ENCODE measurements at places on chromosomes 3 and 15.

DNA sequence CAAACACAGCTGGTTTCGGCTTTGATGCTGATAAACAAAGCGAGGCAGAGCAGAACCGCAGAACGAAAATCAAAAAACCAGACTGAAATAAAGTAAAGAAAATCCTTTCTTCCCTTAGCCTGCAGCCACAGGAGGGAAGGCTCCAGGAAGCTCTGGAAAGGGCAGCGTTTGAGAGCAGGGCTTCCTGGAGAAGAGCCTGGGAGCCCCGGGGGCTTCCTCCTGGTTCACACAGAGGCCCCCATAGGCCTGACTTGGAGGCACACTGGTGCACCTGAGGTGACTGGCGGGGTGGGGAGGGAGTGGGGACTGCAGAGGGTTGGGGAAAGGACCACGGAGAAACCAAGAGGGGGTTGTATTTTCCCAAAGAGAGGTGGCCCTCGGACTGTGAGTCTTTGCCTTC, 98.8 kb upstream of the WNT5A start:
- no peak for DNase-seq

DNA sequence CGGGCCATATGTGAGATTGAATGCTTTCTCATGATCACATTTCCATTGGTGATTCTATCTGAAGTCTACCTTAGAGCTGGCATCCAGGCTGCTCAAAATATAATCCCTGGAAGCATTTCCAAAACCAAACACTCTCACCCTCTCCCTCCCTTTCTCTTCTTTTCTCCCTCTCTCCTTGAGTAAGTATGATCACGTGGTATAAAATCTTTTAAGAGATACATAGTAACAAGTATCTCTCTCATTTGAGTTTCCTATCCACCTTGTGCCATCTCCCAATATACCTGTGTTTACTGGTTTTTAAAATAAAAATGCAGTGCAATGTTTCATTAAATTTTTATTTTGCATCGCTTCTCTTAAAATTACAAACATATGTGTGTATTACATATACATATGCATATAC, 350.9 kb upstream of the KCNH8 start:
- no peak for DNase-seq

- DNase-seq, result no peak
Observed at GRCh38 chr3:122989856-122990575, 37.5 kb downstream of the SEMA5B start.

- DNase-seq, result no peak
Observed at GRCh38 chr3:113166719-113167492, 44.5 kb upstream of the BOC start.

GRCh38 chr3:119628816-119629445, 31.2 kb downstream of the PLA1A start:
- DNase-seq, result peak; percentile 50

DNA sequence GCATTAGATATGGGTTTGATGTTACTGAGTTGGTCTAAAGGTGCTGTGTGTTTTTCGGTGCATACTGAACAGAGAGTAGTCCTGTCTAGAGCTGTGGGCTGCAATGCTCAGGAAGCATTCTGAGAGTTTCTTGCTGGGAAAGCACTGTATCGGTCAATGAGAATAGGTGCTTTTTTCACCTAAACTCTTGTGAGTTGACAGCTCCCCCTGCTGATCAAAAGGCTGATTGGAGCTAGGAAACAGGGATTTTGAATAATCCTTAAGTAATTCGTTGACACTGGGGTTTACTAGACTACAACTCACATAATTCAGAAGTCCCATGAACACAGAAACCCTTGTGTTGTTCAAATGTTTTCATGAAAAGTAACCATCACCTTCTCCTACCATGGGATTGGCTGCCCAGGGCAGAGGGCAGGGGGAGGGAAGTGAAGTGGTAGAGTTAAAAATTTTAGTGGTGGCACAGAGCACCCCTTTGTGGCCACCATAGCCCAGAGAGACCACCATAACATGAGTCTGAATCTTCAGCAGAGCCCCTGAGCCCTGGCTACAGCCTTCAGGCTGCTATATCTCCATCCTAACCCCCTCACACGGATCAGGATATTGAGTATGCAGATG, 13.0 kb upstream of the MANF start:
- no peak for DNase-seq

DNA sequence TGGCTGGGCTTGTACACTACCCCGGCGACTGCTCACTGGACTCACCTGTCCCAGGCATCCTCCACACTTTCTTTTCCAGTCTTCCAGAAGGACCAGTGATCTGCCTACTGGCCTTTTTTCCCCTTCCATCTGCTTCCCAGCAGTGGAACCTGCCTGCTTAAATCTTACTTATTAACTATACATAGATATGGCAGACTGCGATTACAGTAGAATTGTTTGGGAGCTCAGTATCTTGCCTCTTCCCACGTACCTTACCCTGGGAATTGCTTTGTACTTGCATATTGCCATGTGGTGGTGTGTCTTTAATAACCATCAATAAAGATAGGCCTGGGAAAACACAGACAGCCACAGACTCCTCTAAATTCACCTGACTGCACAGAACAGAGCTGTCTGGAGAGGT, 11.8 kb upstream of the HES1 start:
- no peak for DNase-seq

DNA sequence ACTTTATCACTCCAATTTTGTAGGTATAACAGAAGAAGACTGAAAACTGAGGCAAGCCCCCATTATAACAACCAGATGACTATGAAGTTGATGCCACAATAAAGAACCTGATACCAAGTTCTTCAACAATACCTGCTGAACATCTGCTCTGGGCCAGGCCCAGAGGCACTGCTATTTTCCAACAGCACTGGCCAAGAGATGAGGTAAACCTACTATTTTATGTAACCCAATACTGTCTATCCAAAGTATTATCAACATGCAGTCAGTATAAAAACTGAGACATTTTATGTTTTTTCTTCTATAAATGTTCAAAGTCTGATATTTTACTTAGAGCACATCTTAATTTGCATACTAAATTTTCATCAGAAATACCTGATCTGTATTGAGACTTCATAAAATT, 6.1 kb downstream of the SPG11 start:
- DNase-seq, result no peak

DNA sequence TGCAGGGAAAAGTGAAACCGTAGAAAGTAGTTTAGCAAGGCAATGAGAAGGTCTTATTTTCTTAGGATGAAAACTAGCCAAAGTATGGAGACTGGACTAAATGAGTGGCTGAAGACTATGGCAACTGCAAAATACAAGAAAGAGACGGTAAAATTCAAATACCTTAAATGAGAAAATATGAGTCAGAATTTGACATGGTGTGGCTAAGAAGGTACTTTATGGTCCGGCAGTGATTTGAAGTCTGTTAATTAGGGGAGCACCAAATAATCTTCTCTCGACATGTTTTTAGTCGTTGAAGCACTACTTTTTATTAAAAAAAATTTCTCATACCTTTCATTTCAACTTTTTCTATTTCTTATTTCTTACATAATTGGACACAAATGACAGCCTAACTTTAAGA, 12.8 kb upstream of the CMC1 start:
- DNase-seq, result no peak

- DNase-seq, result no peak
Observed at GRCh38 chr3:167300207-167300606, 79.9 kb downstream of the ZBBX start.

DNA sequence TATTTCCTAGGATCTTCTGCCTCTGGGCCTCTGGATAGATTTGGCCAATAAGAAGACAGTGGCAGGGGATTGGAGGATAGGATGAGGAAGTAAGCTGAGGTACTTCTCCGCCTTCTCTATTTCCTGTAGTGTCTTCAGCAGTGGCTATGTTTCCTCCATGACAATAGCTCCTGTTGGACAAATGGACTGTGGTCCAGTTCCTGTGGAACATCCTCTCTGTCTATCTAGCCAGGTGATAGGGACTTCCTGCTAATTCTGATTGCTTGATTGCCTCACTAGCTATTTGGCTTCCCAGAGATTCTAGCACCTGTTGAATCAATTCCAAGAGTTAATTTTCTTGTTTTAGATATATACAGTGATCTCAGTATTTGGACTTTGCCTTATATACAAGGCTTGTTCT, 456.2 kb upstream of the NECTIN3 start:
- no peak for DNase-seq

DNA sequence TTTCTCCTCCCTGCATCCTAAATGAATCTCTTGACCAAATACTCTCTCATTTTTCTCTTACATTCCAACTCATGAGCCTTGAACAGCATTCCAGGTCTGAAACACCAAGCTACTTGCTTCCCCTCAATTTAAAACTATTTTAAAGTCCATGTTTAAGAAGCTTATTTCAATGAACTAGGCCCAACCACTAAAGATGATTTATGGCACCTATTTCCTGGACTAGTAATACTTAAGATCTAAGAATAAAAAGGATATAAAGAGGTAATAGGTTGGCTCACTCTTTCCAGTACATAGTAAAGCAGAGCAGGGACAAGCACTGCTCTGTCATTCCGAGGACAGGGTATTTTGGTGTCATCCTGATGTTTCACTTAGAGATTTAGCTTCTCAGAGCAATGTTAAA, 219.3 kb upstream of the TMCO5A start:
- DNase-seq, result no peak

DNA sequence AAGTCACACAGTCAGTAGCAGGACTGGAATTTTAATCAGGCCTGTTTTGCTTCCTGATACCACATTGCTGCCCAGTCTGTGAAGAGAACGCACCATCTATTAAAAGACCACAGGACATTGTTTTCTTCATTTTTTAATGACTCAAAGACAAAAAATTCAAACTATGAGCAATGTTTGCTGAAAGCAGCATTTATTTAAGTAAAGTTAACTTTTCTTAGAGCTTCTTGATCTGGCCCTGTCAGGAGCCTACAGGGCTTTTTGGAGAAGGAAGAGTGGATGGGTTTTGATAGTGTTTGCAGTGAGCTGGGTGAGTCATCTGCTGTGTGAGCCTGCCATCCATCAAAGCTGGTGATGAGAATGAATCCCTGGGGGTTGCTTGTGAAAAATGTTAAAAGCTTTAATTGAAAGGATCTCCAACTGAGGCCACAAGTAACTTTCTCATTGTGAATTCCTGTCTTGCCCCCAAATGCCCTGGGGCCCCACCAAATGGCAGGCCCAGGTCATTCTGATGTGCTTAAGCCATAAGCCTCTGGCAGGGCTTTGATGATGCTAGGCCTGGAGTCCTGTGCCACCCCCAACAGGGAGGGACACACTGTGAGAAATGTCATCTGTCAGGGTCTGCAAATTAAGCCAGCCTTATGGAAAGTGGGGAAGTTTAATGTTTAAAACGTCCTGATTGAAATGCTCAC, 136.2 kb upstream of the PFN2 start:
- DNase-seq, result no peak

- DNase-seq, result no peak
Observed at GRCh38 chr3:183529717-183530116, 25.8 kb downstream of the KLHL6 start.

GRCh38 chr3:156417559-156418132, 137.3 kb downstream of the SSR3 start:
- DNase-seq, result no peak

DNA sequence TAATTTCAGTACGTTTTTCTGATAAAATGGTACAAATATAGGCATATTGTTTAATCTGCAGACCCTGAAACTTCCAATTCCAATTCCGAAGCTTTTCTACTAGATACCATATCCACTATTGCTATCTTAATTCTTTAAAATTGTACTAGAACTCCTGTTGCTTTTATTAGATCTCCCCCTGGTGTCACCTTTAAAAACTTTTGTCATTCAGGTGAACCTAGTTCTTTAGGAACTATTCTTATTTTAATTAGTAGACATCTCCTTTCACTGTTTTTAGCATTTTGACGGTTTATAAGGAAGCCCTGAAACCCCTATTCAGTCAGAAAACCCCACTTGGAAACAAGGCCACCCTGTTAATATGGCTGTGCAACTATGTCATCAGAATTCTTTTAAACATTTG, 22.3 kb downstream of the C2CD4B start:
- DNase-seq, result no peak

DNA sequence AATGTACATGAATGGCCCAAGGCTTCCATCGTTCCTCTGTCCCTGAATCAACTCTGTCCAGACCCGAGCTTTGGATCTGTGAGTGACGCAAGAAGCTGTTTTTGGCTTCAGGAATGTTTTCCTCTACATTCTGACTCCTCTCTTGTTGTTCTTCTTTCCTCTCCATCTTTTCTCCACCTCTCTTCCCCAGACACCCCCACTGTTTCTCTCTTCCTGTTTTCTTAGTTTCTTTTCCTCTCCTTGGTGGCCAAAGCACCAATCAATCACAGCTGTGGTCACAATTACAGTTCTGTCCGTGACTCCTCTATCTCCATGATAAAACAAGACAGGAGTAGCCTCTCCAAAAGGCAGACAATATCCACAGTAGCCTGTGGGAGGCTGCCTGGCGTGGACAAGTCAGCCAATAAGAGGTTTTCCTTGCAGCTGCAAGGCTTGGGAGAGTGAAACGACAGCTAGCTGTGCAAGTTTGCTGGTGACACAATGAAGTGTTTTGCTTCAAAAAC, 4.9 kb upstream of the TMEM212 start:
- DNase-seq, result no peak

- no peak for DNase-seq
Observed at GRCh38 chr15:78387246-78388037, 47.3 kb downstream of the CRABP1 start.

DNA sequence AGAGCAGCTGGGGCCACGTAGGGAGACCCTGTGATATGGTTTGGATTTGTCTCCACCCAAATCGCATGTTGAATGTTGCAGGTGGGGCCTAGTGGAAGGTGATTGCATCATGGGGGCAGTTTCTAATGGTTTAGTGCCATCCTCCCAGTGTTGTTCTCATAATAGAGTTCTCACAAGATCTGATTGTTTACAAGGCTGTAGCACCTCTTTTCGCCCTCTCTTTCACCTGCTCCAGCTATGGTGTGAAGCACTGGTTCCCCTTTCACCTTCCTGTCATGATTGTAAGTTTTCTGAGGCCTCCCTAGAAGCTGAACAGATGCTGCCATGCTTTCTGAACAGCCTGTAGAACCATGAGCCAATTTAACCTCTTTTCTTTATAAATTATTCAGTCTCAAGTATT, 198.9 kb upstream of the CBLB start:
- DNase-seq, result no peak

GRCh38 chr15:60390871-60391501, 6.8 kb downstream of the ANXA2 start:
- peak; percentile 48 for DNase-seq

DNA sequence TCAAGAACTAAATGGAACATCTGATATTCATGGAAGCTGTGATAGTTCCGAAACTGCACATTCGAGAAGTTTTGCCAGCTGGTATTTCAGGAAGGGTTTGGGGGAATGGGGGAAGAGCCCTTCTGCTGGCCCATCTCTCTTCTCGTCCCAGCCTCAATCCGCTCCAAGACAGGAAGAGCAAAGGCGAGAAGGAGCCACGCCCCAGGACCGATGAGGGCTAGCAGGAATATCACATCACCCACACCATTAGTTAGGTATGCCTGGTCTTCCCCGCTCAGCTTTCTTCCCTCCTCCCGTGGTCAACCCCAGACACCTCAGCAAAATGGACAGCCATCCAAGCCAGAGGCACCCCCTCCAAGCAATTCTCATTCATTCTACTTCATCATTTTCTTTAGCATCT, 14.9 kb upstream of the PCSK6 start:
- no peak for DNase-seq

- no peak for DNase-seq
Observed at GRCh38 chr15:89112341-89112971, 24.2 kb downstream of the ABHD2 start.
